MV-4-11 (cell line): ENCODE measurements at places on chromosomes 2 and 18.

GRCh38 chr18:26960911-26961310, 95.4 kb upstream of the AQP4 start:
- DNase-seq = no peak

DNA sequence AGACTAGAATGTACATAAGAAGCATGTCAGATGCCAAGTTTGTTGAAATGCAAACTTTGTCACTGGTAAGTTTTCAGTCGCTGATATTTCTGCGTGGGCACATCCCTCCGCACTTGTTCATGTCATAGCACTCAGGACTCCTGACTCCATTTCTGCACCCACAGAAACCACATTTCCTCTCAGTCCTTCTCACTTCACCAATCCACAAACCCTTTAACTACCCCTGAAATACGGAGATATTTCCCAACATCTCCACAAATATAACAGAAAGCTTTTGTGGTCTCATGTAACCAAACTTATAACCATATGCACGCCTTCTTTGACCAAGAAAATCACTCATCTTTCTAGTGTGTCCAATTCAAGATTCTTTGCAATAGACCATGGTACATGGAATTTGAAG, 276.9 kb upstream of the ERBB4 start:
- DNase-seq = peak; percentile 93

DNA sequence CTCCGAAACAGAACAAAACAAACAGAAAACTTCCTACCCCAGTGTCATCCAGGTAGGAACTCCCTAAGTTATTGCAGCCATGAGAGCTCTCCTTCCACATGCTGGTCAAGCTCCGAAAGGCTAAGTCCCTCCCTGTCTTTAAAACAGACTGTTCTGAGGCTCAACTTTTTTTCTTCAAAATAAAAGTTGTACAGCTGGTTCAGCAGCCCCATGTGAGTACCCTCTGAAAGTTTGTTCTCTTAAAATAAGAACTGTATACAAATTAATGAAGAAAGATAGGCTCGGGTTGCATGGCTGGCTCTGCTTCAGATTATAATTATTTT, at the start of gene PDE1A:
PDE1A (minus strand) TSS at position 119 of the 323 bp plus-strand sequence.
- DNase-seq = no peak

DNA sequence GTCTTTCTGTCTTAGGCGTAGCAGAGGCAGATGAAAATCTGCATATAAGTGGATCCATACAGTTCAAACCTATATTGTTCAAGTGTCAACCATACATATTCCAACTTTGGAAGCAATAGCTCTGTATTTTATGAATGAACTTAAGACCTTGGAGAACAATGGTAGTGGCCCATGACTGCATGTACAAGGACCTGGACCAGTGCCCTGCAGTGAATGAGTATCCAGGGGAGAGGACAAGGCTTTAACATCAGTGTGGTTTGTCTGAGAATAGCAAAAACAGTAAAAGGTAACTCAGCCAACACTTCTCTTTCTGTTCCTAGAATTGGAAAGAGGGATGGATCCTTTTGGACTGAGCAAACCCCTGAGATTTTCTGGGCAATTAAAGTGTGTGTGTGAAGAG, 230.8 kb upstream of the LINC00305 start:
- no peak for DNase-seq

DNA sequence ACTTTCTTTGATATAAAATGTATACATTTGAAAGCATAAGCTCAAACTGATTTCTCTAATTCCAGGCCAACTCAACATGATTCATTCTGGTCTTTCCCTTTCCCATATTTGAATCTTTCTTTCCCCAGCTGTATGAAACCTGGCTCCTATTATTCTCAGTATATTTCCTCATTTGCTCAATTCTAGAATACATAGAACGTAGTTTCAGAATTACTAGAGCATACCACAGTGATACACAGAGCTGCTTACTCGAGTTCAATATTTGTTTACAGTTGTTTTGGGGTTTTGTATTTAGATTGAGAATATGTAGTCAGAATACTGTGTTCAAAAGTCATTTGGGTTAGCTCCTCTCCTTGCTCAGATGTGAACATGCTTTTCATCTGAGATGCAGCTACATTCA, 43.0 kb downstream of the TNFRSF11A start:
- no peak for DNase-seq

DNA sequence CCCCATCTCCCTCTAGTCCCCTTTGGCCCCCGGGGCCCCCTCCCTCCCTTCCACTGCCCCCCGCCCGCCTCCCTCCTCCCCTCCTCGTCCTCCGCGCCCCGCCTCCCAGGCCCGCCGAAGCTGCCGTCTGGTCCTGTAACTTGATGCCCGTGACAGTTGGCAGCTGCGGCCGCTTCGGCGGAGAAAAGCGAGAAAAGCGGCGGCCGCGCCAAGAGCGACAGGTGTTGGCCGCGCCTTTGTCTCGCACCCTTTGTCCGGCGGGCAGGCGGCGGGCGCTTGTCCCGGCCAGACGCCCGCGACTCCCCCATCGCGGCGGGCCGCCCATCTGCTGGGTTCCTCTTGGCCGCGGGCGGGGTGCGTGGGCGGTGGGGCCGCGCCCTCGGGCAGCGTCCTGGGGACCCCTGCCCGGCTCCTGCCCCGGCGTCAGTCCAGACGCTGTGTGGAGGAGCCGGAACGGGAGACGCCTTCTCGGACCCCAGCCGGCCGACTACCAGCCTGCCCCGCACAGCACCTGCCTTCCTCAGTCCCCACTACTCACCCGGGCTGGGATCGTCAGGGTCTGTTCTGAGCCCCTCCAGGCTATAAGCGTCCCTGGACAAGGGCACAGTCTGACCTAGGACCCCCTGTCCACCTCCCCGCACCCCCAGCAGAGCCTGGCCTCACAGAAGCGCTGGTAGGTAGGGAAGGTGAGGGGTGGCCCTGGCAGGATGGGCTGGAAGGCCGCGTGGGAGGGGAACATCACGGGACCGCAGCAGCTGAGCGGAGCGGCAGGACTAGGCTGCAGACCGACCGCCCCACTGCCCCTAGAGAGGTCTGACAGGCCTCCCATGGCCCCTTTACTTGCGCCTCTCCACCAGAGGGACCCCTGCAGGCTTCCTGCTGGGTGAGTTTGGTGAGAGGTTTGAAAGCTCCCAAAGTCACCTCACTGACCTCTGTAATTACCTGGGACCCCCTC, 1.2 kb upstream of the HES6 start:
- DNase-seq = peak; percentile 34
